ENCODE measurements at places on chromosomes 2 and 18.

- no peak for DNase-seq
These were observed 20.5 kb downstream of the ONECUT2 start for GRCh38 chr18:57455576-57456129.

GRCh38 chr2:31163011-31163539 lies 24.8 kb upstream of the GALNT14 start:
- DNase-seq, result no peak

DNA sequence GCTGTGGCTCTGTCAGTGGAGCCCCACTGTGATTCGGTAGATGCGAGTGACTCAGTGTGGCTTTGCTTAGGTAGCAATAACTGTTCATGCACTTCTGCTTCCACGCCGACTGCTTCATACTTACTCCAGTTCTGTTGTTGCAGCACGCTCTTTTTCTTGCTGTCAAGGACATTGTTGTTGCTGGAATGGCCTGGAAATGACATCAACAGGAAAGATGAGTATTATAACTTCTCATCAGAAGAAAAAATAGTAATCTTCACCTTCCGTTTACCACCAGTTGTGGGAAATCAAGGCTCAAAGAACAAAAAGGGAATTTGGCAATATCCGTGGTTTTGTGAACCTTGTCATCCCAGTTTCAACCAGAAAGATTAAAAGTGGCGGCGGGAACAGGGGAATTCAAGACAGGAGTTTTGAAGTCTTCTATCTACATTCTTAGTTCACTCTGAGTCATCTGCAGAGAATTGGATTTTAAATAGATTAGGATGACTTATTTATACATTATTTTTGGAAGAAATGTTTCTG lies 8.3 kb downstream of the TM4SF20 start:
- no peak for DNase-seq

- no peak for DNase-seq
These were observed 28.2 kb downstream of the LAMA1 start for GRCh38 chr18:7089369-7089768.

GRCh38 chr2:36197181-36197971 lies 158.2 kb upstream of the CRIM1 start:
- DNase-seq, result no peak

GRCh38 chr2:65483763-65484162 lies 51.4 kb upstream of the SPRED2 start:
- DNase-seq, result peak; percentile 8

DNA sequence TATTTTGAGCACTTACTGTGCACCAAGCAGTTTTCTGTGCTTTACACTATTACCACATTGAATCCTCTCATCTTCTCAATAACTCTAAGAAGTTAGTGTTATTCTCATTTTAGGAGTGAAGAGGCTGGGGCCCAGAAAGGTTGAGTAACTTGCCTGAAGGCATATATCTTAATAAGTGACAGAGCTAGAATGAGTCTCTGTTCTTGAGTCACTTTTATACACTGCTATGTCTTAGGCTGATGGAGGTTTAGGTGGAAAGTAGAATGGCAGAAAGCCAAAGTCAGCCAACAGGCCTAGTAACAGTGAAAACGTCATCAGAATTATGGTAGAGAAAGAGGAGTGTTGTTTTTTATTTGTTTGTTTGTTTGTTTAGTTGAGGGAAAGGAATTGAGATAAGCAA lies 27.9 kb upstream of the RPE start:
- DNase-seq, result no peak

GRCh38 chr2:235238537-235238936 lies 255.3 kb upstream of the AGAP1 start:
- DNase-seq, result peak; percentile 60

DNA sequence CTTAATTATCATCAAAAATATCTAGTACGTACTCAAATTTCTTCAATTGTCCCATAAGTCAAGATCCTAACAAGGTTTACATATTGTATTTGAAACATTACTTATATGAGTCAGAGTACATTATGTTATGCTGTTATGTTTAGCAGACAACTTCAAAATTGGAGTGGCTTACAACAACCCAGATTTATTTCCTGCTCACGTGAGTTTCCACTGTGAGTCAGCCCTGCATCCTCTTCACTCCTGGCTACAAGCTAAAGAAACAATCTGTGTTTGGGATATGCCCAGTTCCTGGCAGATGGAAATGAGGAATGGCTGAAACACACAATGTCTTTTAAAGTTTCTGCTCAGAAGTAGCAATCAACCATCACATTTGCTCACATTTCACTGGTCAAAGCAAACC lies 31.5 kb upstream of the TANC1 start:
- peak; percentile 95 for DNase-seq

DNA sequence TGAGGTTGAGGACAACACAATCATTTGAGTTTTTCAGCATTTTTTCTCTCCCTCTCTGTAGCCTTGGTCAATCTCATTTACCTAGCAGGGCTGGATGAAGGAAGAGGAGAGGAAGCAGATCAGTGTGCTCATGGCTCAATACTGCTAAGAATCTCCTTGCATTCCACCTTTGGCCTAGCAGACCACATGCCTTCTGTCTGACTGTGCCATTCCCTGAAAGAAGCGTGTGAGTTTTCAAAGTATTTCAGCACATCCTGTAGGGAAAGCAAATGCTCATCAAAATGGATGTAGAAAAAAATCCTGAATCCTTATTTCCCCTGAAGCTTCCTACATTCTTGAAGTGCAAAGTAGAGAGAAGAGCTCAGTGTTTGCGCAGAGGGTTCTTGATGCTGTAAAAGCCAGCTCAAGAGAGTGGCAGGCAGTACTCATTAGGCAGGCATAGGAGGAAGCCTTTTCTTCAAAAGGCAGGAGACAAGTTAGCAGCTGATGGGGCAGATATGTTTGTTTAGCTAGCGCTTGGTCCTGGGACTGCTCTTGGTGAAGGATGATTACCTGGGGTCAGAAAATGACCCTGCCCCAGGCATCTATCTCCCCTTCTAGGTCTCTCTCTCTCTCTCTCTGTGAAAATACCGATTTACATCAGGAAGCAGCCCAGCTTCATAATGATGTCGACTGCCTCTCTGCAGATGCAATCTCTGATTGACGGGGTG lies 14.4 kb upstream of the PIK3C3 start:
- DNase-seq, result peak; percentile 92

DNA sequence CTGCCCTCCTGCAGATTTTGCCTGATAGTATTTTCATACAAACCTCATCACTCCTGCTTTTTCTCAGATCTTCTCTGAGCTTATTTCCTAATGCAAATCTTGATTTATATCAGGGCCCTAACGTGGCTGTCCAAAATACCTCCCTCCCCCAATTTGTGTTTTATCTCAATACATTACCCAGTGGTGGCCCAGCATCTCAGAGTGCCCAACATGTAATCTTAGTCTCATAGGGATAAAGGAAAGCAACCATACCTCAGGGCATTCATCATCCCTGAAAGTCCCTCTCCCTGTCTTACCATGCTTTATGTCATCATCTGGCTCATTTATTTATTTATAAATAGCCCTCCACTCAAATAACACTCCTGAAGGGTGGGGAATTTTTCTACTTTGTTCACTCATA lies 135.3 kb downstream of the SLC8A1 start:
- DNase-seq, result no peak

DNA sequence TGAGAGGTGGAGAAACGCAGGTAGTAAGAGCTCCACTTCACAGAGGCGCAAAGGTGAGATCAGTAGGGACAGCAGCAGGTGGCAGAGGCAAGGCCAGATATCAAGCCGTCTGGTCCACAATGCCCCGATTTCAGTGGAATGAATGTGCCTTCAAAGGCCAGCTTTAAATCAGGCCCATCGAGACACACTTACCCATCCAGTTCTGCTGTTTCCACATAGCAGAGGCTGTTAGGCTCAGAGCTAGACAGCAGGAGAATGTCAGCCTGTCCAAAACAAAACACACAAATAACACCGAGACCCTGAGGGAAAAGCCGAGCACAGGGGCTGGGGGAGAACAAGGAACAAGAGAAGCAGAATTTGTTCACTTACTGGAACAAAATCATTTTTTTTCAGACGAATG lies 75.8 kb upstream of the NARS1 start:
- no peak for DNase-seq

GRCh38 chr18:46946656-46947282 lies 29.4 kb downstream of the KATNAL2 start:
- DNase-seq, result peak; percentile 91

- DNase-seq, result no peak
These were observed 205.0 kb downstream of the TMX3 start for GRCh38 chr18:68509902-68510301.

DNA sequence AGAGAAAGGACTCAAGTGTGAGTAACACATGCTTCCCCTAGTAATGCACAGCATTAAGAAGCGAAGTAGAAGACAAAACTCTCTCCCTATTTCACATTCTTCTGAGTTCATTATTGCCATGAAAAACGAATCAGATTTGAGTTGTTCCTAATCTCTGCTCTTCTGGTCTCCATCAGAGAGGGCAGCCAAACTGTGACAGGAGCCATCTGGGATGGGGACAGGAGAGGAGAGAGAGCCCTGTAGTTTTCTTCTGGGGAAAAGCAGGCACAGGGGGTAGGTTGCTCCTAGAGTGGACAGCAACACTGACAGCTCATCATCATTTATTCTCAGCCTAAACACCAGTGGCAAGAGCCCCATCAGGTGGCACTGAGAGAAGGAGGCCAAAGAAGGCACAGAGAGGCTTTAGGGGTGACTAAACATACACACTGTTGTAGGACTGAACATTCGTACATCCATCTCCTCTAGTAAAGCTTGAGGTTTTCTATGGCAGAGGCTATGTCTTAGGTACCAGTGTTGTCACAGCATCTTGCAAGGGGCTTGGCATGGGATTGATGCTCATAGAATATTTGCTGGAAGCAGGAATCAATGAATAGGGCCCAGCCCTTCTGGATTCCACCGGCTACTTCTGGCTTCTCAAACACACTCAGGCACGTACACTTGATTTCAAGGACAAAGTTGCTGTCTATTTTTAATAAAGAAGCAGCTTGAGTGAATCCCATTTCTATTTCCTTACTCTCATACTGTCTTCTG lies 33.1 kb downstream of the SLC8A1 start:
- DNase-seq, result no peak

DNA sequence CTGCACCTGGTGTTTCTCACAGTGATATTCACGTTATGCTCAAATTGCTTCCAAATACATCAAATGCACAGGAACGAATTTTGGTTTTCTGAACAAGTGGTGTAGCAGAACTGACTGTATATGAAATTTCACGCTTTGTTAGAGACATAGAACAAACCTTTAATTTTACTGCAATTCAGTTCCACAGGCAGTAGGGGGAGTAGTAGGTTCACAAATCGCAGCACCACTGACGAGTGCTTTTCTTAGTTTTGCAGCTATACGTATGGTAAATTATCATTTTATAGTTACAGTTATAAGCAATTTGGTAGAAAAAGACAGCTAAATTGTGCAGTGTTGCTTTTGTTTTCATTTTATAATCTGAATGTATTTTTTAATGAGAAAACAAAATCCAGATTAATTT lies 113.3 kb downstream of the KIAA1328 start:
- DNase-seq, result peak; percentile 48

GRCh38 chr2:200677721-200678532 lies 92.1 kb downstream of the AOX1 start:
- no peak for DNase-seq

- no peak for DNase-seq
These were observed 44.6 kb downstream of the CD8B2 start for GRCh38 chr2:106531676-106532214.

GRCh38 chr2:42755191-42755880 lies 8.6 kb downstream of the OXER1 start:
- DNase-seq, result no peak

- DNase-seq, result no peak
These were observed 136.5 kb downstream of the TDRD15 start for GRCh38 chr2:21260311-21260710.

DNA sequence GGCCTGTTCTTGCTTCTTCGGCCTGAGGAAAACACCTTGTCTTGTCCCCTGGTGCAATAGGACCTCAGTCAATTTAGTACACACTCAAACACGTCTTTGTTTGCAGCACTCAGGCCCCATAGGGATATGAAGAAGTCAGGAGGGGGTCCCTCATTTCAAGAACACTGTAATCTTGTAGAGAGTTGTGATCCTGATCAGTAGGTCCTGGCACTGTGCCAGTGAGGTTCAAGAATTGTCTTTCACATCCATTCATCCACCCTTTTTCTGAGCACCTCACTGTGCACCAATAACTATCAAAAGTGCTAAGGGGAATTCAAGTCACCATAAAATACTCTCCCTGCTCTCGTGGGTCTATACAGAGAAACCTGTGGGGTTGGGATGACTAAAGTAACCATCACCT lies 131.4 kb upstream of the LHCGR start:
- no peak for DNase-seq

Measured in mesenchymal stem cell (in vitro differentiated cells and primary cell).